SJCRH30 (cell line): ENCODE measurements at places on chromosomes 16 and 17. TPM values are rescaled to one million over a fixed set of nuclear protein-coding genes. Genes with fewer than 3 reads are reported as not detected.

GRCh38 chr16:69917739-69918138 is 33.4 kb upstream of the CLEC18A start:
- peak; percentile 24 for DNase-seq

DNA sequence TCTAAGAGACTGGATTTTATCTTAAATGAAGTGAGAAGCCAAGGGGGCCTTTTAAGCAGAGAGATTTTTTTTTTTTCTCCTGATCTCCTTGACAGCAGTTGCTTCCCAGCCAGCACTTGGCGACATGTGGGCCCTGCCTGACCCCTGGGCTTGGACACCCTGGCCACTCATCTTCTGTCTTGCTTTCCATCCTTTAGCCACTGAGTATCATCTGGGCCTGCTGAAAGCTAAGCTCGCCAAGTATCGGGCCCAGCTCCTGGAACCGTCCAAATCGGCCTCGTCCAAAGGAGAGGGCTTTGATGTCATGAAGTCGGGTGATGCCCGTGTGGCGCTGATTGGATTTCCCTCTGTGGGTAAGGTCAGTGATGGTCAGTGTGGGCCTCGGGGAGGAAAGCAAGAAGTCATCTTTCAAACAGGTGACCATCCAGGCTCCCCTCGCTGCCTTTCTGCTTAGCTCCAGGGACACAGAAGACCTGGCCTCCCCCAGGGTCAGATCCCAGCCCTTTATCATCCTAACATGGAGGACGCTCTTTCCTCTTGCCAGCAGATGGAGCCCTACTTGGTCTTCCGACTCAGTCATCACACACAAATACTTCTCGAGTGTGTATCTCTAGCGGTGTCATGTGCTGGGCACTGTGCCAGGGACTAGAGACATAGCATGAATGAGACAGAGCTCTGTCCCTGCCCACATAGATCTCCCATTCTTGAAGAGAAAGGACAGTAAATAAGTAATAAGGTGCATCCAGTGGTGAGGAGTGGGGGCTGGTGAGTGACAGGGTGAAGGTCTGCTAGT is 6.1 kb downstream of the DRG2 start:
- peak; percentile 90 for DNase-seq

DNA sequence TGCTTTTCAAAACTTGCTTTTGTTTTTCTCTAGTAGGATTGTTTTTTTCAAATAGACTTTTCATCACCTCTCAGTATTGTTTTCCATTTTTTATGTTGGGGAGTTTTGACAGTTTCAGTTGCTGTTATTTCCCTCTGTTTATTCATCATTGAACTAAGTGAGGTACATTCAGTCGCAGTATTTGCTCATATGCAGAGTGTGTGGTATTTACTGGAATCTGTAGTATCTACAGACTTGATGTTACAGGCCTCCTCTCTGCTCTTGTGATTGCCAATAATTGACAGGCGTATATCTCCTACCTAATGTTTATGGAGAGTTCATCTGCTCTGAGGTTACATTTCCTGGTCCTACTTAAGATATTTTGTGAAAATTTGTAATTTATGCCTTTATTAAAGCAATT is 49.6 kb downstream of the COX10 start:
- no peak for DNase-seq

- no peak for DNase-seq
Observed at GRCh38 chr16:65102326-65102725, 19.5 kb downstream of the CDH11 start.

- no peak for DNase-seq
Observed at GRCh38 chr16:85967111-85967510, 68.1 kb downstream of the IRF8 start.

DNA sequence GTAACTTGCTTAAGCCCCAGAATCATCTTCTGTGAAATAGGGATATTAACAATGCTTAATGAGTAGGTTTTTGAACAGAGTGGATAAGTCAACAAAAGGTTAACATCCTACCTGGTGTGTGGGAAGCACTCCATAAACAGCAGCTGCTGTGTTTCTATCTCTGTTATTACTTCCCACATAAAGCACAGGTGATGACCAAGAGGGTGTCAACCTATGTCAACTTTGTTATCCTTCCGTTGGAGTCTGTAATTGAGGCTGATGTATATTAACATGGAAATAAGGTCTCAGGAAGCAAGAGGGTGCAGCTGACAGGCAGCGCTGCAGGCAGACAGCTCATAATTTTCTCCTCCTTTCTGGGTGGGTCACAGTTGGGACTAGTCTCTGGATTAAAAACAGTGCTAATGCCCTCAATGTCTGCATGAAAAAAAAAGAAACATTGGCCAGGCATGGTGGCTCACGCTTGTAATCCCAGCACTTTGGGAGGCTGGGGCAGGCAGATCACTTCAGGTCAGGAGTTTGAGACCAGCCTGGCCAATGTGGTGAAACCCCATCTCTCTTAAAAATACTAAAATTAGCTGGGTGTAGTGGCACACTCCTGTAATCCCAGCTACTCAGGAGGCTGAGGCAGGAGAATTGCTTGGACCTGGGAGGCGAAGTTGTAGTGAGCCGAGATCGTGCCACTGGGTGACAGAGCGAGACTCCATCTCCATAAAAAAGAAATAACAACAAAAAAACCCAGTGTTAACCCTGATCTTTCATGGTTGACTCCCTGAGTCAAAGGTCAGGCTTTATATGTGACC is 269.6 kb downstream of the SNX29 start:
- no peak for DNase-seq

DNA sequence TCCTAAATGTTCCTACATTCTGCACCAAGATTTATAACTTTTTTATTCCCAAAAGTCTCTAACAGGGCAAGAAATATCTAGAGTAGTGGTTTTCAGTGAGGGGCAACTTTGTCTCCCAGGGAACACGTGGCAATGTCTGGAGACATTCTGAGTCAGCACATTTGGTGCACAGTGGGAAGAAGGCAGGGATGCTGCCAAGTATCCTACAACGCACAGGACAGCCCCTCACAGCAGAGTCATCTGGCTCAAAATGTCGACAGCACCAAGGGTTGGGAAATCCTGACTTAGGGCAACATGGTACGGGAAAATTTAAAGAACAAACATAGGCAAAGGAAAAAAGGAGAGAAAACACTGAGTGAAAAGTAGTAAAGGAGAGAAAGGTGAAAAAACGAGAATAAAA is 61.8 kb downstream of the SMG6 start:
- no peak for DNase-seq

GRCh38 chr17:61150686-61151299 is 248.8 kb upstream of the TBX2 start:
- DNase-seq: no peak

GRCh38 chr17:5804251-5804650 is 219.9 kb upstream of the NLRP1 start:
- DNase-seq: no peak

- no peak for DNase-seq
Observed at GRCh38 chr16:2082171-2082982, 34.6 kb downstream of the TSC2 start.

DNA sequence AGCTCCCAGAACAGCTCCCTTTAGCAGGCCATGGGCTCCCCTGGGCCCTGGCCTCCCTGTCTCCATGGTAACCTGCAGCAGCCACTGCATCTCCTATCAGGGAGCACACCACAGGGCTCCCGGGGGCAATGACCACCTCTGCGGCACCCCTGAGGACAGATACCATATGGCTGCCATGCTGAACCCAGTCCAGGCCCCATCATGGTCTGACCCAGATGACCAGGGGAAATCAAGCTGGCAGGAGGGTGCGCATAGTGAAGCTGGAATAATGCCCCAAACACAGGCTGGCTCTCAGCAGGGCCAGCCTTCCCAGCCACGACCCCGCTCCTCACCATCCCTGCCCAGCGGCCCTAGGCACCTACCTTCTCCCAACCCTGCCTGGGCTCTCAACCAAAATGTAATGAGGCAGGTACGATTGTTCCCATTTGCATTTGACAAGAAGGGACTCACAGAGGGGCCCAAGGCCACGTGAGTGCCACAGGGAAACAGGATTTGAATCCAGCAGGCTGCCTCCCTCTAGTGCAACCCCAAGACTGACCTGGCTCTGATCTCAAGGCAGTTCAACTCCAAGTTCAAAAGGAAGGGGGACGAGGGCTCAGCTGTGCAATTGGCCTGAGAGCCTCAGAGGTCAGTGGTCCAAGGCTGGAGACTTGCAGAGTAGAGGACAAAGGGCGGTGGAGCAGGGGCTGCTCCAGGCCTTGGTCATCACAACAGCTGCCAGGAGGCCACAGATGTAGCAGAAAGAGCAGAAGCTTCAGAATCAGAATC is 2.4 kb downstream of the RUNDC3A start:
- DNase-seq: no peak

KRTAP2-1 gene
- total RNA-seq: not detected in 2 replicates

CA7 gene
- total RNA-seq: not detected in 2 replicates

TNS4 gene
- not detected in 2 replicates for total RNA-seq

NPIPA7 gene
- total RNA-seq: 10.4 and 13.4 TPM in 2 replicates

ATAD5 gene
- 28.3 and 37.6 TPM in 2 replicates for total RNA-seq

SLC5A11 gene
- 0.06 and 0.25 TPM in 2 replicates for total RNA-seq

ARL5C gene
- total RNA-seq: not detected in 2 replicates

FBXW10B gene
- total RNA-seq: 0.10 and 0.12 TPM in 2 replicates

QRICH2 gene
- 2.7 and 3.5 TPM in 2 replicates for total RNA-seq
